ENCODE measurements at places on chromosomes 6 and 20.

DNA sequence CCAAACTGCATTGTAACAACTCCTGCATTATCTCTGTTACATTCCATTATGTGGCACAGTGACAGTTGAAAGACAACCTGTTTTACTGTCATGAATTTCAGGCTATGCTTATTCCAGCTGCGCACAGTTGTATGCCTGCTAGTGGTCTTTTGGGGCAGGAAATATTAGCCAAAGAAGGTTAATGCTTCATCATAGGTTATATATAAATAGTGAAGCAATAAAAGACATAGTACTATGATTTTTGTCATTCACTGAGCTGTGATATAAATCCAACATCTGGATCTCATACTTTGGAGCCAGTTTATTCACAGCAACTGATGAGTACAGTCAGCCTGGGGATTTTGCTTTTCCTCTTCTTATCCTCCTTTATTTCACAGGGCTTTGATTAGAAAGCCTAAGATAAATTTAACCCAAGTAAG, 55.6 kb downstream of the FILIP1 start:
- DNase-seq: no peak

- no peak for DNase-seq
Measured at GRCh38 chr20:61732511-61733210, 333.0 kb downstream of the TAF4 start.

DNA sequence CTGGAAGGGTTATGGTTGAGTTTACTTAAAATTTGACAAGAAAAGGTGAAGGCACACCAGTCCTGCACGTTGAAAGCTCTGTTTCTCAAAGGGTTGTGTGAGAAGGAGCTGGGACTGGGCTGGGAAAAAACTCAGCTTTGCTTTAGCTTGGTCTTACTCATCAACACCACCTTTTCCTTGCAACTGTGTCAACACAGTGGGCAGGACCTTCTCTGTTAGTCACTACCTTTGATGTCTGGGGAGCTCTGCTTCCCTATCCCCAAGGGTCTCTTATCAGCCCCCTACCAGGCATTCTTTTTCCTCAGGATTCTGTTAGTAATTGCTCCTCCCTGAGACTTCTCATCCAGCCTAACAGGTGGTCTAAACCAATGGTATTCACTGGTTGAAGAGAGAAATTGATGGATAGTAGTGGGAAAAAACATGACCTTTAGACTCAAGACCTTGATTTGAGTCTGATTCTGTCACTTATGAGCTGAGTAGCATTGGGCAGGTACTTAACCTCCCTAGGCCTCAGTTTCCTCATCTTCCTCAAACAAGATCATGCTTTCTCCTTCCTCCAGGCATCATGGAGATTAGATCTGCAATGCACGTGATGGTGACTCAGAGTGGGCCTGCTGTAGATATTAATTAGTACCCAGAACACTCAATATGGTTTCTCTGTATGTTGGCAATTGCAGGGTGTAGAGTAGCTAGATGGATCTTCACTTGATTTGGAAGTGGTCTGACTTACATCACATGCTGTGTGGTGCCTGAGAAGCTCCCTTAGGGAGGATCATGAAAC, 17.2 kb upstream of the FOXA2 start:
- DNase-seq: no peak

GRCh38 chr6:139909992-139910391, 535.5 kb upstream of the CITED2 start:
- DNase-seq: no peak

DNA sequence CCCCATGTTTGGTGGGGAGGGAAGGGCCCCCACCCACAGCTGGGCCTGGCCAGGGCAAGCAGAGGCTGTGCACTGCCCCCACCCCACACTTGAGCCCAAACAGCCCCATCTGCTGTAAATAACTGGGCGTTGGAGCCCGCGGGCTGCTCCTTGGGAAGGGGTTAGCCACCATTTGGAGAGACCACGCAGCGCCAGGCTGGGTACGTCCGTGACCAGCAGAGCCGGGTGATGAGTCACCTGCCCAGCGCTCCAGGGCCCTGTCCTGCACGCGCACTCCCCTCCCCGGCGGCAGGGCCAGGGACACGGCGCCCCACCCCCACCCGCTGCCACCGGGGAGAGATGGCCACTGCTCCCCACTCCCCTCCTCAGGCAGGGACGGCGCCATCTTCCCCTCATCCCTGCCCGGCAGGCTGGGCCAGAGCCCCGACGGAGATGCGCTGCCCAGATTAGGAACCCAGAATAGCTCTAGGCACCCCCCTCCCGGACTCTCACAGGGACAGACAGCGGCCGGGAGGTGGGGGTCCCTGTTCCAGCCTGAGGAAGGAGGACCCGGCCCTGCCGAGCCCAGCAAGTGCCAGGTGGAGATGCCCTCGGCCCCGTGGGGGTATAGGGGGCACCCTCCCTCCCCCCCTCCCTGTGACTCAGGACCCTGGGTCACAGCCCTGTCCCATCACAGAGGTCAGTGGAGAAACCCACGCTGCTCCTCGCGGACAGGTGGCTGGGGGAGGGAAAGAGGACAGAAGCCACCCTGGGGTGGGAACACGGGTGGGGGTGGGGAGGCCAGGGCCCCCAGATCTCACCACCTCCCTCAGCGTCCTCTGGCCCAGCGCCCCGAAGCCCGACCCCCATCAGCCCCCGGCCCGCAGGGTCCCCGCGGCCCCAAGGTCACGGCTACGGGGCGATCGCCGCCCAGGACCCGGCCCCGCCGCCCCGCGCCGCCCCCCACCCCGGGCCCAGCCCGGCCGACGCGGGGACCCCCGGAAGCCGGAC, 642 bp downstream of the EEF1A2 start:
- no peak for DNase-seq

DNA sequence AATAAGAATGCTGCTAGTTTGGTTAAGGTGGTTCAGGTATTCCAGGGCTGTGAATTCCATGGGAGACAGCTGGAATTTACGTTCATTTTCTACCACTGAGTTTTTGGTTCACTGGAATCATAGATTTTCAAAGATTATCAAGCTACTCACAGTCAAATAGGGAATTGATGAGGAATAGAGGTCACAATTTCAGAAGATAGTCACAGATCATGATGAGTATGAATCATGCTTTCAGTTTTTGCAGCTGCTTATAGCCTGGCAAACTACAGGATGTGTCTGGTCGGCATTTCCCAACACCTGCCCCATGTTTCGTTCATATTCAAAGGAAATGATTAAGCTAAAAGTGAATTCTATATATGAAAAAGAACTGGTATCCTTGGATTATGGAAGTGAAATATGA, 58.7 kb downstream of the BCKDHB start:
- peak; percentile 59 for DNase-seq

GRCh38 chr6:39999006-39999867, 65.0 kb upstream of the MOCS1 start:
- DNase-seq: no peak

DNA sequence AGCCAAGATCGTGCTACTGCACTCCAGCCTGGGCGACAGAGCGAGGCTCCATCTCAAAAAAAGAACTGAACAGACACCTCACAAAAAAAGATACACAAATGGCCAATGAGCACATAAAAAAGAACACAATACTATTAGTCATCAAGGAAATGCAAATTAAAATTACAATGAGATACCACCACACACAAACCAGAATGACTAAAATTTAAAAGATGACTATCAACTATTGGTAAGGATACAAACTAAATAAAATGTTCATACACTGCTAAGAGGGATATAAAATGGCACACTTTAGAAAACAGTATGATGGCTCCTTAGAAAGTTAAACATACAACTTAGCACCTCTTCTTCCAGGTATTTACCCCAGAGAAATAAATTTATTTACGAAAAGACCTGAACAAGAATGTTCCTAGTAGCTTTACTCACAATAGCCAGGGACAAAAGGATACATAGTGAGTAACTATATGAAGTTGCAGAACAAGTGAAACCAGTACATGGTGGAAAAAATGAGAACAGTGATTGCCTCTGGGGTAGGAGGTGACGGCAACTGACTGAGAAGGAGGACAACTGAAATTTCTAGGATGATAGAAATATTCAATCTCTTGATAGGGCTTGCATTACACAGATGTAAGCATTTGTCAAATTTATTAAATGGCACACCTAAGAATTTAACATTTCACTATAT, 53.2 kb downstream of the FAM8A1 start:
- no peak for DNase-seq

DNA sequence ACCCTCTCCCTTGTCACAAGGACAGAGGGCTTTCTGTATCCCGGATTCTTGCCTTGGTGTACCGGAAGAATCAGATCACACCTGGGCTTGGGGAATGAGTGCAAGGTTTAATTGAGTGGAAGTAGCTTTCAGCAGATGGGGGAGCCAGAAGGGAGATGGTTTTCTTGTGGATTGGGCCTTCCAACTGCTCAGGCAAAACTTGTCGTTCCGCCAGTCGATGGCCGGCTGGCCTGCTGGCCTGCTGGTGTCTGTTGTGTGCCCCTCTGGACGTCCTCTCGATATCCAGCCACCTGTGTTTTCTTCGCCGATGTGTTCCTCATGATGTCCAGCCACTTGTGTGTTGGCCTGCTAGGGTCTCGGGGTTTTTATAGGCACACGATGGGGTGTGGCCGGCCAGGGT, 168.1 kb downstream of the CDKAL1 start:
- DNase-seq: no peak

DNA sequence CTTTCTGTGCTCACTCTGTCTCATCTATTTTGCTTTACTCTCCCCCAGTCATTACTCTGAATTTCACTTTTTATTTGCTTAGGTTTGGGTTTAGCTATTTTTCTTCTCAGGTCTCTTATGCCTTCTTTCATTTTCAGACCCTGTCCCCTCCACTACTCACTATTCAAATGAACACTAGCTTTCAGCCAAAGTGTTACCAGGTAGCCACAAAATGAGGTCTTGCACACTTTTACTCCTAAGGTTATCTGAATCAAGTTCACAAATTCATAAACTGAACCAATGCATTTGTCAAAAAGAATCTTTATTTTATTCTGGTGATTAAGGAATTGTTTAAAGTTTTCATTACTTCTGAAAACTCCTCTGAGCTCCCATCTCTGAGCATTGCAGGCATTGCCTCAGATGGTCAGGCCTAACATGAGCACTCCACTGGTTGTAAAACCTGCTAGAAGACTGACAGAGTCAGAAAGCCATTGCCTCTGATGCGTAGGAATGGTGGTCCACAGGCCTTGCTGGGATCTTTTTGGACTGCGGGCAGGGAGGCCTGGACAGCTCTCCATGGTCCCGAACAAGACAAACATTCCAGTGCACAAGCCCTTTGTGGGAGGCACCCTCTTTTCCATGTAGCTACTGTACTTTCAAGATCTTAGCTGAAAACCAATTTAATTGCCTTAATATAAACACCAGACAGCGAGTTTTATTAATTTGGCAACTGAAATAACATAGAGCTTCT, 48.5 kb downstream of the FYN start:
- no peak for DNase-seq

DNA sequence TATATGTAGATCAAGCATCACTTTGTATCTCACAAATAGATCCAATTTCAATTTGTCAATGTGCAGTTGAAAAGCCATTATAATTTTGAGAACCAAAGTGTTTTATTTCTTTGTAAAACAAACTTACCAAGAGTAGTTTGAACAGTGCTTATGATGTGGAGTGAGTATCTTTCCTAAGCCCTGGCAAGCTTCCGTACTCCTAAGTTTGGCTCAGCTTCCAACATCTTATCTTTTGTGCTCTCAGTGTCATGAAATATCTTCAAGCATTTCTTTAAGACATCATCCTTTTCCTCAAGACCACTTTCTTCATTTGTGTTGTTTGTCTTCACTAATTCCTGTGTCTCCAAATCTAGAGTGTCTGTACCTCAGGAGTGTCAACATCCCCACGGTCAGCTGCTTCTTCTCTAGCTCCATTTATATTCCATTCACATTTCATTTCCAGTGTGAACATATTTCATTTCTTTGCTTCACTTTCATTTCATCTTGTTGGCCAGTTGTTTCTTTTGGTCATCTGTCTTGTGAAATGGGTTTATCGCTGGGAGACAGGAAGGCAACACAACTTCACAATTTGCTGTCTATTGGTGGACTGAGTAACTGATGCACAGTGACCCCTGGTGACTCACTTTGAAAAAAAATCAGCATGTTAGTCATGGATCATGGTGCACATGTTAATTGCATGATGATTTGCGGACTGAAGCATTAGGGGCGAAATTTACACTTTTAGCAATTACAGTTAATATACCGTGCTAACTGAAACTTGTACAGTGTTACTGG, 36.9 kb downstream of the SLC24A3 start:
- DNase-seq: no peak

GRCh38 chr6:20377623-20378265, 23.9 kb upstream of the E2F3 start:
- no peak for DNase-seq

- DNase-seq: peak; percentile 10
Measured at GRCh38 chr6:167855825-167856425, 29.2 kb downstream of the AFDN start.
